ENCODE measurements at places on chromosomes 12 and 14.

GRCh38 chr12:29208060-29208459 is 59.0 kb downstream of the FAR2 start:
- DNase-seq: no peak

DNA sequence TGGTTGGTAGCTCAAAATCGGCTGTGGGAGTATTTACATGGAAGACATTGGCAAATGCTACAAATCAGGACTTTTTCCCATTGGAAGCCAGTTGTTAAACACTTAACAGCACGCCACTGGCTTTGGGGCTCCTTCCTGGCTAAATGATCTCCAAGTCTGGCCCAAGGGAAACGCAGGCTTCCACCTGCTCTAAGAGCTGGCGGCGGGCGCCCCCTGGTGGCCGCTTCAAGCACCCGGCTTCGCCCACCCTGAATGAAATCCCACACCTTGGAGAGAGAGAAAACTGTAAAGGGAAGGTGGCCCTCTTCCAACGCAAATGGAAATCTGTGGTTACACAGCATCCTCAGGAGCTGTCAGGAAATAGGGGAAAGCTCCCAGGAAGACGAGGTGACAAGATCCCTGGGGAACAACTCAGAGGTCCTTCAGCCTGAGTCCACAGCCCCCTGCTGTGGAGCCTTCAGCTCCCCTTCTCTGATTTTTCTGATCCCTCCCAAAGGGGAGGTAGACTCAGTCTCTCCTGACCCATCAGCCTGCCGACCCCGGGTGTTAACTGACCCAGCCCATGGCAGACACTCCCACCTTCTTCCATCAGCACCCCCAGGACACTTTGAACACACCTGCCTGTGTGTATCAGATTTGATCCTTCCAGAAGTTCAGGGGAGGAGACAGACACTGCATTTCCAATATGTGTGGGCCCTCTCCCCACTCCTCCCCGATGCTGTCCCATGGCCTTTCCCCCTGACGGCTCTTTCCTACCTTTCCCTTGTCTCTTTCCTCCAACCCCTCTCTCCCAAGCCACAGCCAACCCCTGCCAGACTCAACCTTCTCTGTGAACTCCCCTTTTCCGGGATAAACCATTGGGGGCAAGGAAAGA is 15.4 kb downstream of the SELPLG start:
- DNase-seq: peak; percentile 90

DNA sequence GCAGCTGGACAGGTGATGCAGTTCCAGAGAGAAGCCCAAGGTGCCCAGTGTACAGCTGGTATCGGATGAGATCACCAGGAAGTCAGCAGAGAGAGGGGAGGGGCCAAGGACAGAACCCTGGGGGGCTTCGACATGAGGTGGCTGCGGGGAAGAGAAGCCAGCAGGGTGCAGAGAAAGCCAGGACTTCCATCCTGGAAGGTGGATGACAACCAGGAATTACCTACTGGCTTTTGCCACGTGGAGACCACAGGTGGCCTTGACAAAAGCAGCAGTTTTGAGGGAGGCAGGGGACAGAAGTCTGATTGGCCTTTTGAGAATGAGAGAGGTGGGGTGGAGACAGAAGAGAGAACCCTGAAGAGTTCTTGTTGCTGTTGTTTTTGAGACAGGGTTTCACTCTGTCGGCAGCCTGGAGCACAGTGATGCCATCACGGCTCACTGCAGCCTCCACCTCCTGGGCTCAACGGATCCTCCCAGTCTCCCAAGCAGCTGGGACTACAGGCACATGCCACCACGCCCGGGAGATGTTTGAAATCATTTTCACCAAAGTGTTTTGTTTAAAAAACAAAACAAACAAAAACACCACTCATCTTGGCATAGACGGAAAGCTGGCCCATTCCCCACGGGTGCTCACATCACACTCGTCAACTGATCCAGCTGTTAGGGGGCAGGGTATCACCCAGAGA is 35.2 kb downstream of the CDC42BPB start:
- no peak for DNase-seq

GRCh38 chr12:4145990-4146859 is 127.3 kb upstream of the CCND2 start:
- DNase-seq: no peak

Measured in ACHN (cell line).